Foreskin keratinocyte (primary cell): ENCODE measurements at places on chromosomes 6 and 20. TPM values are rescaled to one million over a fixed set of nuclear protein-coding genes. Genes with fewer than 3 reads are reported as not detected.
A peak's percentile ranks its signal among the peaks of the same experiment; 100 is the strongest.

- peak; percentile 32 for DNase-seq
These were observed 70.8 kb downstream of the BMP2 start for GRCh38 chr20:6838181-6838826.

RIMS4 gene
- not detected in 2 replicates for polyA plus RNA-seq

DNA sequence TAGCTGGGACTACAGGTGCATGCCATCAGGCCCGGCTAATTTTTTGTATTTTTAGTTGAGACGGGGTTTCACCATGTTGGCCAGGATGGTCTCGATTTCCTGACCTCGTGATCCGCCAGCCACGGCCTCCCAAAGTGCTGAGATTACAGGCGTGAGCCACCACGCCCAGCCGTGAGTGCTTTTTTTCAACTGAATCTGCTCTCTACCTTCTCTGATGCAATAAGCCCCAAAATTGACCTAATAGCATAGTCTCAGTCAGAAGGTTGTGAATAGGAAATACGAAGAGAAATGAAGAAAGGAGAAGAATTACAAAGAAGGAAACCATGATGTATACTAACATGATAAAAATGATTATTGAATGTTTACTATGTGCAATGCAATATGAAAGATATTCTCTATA lies 33.2 kb downstream of the BEND6 start:
- DNase-seq: no peak

CAP2 gene
- 2.2 and 3.7 TPM in 2 replicates for polyA plus RNA-seq

GRCh38 chr6:152952866-152953509 lies 29.9 kb downstream of the FBXO5 start:
- peak; percentile 25 for DNase-seq
